ENCODE measurements at places on chromosomes 7 and 10.

- no peak overlapping the region for H3K27ac ChIP-seq
- no peaks in the 10 kb centered on the region for H3K27me3 ChIP-seq
- no peaks in the 10 kb centered on the region for H3K36me3 ChIP-seq
- no peak for DNase-seq
- no peak overlapping the region for H3K4me3 ChIP-seq
These were observed 93.9 kb upstream of the AGR3 start for GRCh38 chr7:16975712-16976111.

GRCh38 chr10:11431216-11431555 is 180.3 kb downstream of the USP6NL start:
- DNase-seq: no peak
- H3K27ac ChIP-seq: no peak overlapping the region
- no peak overlapping the region for H3K4me3 ChIP-seq

- H3K27ac ChIP-seq: no peak overlapping the region
- DNase-seq: no peak
- peaks cover 11% of the 10 kb centered on the region for H3K4me1 ChIP-seq
- no peak overlapping the region for H3K4me3 ChIP-seq
- H3K36me3 ChIP-seq: peaks cover 30% of the 10 kb centered on the region
- H3K27me3 ChIP-seq: no peaks in the 10 kb centered on the region
These were observed 63.0 kb downstream of the KIAA1549 start for GRCh38 chr7:138918176-138918575.

DNA sequence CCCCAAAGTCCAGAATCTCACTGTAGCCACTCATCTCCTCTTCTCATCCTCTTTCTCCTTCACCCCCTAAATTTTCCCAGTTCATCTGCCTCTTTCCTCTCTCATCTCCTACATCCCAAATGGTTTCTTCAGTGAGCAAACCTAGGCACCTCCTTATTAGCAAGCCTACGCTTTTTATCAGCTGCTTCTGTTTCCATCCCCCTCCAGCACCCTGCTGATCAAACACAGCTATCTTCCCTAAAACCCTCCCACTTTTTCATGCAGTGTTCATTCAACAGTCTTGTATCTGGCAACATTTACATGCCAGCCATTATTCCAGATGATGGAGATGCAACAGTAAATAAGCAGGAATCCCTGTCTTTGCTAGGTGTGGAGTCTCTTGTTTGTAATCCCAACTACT is 3.3 kb upstream of the ABRAXAS2 start:
- no peak overlapping the region for H3K27ac ChIP-seq
- DNase-seq: no peak
- peaks cover 12% of the 10 kb centered on the region for H3K27me3 ChIP-seq
- H3K36me3 ChIP-seq: no peaks in the 10 kb centered on the region
- peaks cover 13% of the 10 kb centered on the region for H3K4me1 ChIP-seq
- no peak overlapping the region for H3K4me3 ChIP-seq

GRCh38 chr10:123359539-123359938 is 205.3 kb downstream of the BUB3 start:
- no peak for DNase-seq
- peaks cover 3% of the 10 kb centered on the region for H3K27me3 ChIP-seq
- no peaks in the 10 kb centered on the region for H3K4me1 ChIP-seq
- no peak overlapping the region for H3K27ac ChIP-seq
- H3K4me3 ChIP-seq: no peak overlapping the region

DNA sequence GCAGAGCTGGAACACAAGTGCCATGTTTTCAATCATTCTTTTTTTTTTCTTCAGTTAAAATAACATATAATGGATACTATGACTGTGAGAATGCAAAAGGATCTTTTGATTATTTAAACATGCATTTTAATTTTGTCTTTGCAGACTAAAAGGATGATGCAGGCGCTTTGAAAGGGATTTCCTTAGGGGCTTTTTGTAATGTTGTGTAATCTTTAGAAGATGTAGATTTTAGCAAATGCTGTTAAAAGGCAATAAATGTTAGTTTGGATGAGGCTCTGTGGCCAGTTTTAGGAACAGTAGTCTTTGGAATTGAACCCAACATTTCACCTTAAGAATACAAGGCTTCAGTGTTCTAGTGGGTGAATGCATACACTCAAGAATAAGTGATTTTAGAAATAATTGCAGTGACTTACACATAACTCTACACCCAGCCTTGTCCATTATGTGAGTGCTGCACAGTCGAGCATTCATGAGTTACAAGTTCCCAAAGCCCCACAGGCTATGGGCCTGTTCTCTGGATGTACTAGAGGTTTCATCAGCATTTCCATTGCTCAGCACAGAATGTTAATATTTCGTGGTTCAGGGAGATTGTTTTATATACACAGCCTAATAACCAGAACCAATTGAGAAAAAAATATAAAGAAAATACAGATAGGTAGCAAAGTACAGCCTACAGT is 11.6 kb downstream of the PAPSS2 start:
- H3K4me1 ChIP-seq: peaks cover 10% of the 10 kb centered on the region
- peaks cover 4% of the 10 kb centered on the region for H3K27me3 ChIP-seq
- no peak overlapping the region for H3K27ac ChIP-seq
- no peaks in the 10 kb centered on the region for H3K36me3 ChIP-seq

DNA sequence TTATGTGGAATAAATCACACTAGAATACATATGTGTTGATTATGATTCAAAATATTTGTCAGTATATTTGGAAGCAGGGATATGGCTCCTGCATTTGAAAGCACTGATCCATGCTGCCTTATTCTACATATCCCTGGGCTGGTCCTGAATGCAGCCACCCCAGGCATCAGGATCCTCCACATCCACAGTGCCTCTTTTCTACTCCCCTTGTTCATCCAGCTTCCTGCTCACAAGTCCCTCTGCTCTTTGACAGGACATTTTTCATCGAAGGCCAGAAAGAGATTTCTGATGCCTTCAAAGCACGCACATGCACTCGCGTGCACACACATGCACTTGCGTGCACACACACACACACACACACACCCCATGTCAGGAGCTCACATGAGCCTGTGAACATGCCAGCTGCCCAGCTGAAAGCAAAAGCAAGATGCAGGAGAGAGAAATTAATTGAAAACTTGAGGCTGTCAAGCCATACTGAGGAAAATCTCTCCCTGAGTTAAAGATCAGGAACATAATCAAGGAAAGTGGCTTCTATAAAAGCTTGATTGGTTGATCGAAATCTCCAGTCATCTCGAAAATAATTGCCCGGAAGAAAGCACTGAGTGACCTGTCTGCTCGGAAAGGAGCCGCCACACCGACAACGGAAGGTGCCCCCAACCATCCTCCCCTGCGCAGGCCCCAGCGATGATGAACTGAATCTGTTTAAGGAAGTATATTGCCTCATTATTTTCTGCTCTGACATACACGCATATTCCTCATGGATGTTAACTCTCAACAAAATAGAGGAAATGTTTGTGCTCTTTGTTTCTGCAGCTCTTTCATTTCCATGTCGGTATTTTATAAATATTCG is 104.0 kb upstream of the ARID5B start:
- H3K4me3 ChIP-seq: no peak overlapping the region
- H3K4me1 ChIP-seq: no peaks in the 10 kb centered on the region
- H3K27ac ChIP-seq: no peak overlapping the region
- no peaks in the 10 kb centered on the region for H3K27me3 ChIP-seq
- no peaks in the 10 kb centered on the region for H3K36me3 ChIP-seq
- no peak for DNase-seq

GRCh38 chr10:15367296-15368085 is 3.6 kb downstream of the FAM171A1 start:
- H3K27ac ChIP-seq: no peak overlapping the region
- peaks cover 9% of the 10 kb centered on the region for H3K27me3 ChIP-seq
- no peak overlapping the region for H3K4me3 ChIP-seq
- peaks cover 22% of the 10 kb centered on the region for H3K4me1 ChIP-seq

DNA sequence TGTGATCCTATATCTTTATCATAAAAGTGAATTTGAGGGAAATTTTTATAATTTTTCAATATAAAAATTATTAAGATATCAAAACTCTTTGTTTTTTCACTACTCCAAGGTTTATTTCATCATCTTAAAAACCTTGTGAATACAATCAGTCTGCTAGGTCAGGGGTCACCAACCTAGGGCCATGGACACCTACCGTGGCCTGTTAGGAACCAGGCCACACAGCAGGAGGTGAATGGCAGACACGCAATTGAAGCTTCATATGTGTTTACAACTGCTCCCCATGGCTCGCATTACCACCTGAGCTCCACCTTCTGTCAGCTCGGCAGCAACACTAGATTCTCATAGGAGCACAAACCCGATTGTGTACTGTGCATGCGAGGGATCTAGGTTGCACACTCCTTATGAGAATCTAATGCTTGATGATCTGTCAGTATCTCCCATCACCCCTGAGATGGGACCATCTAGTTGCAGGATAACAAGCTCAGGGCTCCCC is 271.2 kb upstream of the C7orf33 start:
- no peak overlapping the region for H3K27ac ChIP-seq
- H3K36me3 ChIP-seq: no peaks in the 10 kb centered on the region
- DNase-seq: no peak

DNA sequence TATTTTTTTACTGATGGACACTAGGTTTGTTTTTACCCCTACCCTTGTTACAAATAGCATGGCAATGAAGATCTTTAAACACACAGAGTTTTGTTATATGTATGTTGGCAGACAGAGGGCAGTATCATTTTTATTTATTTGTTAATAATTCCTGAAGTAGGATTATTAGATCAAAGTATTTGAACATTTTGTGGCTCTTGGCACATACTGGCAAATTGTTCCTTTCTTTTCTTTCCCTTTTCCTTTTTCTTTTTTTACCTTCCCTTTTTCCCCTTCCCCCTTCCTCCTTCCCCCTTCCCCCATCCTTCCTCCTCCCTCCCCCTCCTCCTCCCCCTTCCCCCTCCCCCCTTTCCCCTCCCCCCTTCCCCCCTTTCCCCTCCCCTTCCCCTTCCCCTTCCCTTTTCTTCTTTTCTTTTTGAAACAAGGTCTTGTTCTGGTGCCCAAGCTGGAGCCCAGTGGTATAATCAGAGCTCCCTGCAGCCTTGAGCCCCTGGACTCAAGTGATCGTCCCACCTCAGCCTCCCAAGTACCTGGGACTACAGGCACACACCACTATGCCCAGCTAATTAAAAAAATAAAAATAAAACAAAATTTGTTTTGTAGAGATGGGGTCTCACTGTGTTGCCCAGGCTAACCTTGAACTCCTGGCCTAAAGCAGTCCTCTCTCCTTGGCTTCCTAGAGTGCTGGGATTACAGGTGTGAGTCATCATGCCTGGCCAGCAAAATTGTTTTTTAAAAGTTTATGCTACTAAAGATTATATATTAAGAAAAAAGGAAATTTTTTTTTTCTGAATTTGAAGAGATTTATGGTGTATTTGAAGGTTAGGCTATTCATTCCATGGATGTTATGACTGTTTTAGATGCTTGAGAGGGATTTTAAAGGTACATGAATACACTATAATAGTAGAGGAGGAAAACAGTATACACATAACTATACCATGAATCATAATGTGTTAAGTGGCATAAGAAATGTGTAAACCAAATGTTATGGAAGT is 39.3 kb downstream of the SEPTIN7 start:
- no peaks in the 10 kb centered on the region for H3K4me1 ChIP-seq
- no peak overlapping the region for H3K27ac ChIP-seq

DNA sequence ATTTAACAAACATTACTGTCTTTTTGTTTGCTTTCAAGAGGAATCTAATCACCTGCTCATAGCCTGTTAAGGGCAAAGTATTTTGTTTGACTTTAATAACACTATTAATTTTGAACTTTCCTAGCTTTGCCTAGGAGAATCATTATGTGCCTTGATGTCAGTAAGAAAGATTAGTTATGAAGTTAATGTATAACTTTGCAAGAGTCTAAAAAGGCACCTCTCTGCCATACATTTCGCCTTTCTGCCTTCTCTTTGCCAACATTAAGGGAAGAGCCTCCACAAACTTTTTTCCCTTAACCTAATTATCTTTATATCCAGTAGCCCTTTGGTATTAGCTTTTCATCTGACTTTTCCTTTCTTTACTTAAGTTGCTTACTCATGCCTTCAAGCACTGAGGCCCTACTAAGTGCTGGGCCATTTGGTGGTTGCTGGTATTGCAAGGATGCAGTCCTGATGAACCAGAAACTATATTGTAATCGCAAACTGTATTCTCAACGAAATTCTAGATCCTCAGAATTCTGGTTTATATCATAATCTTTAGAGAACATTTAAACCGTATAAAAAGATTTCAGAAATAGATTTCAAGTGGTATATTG is 108.5 kb downstream of the SND1 start:
- no peak for DNase-seq
- H3K4me1 ChIP-seq: peaks cover 22% of the 10 kb centered on the region
- no peaks in the 10 kb centered on the region for H3K27me3 ChIP-seq
- no peaks in the 10 kb centered on the region for H3K36me3 ChIP-seq

GRCh38 chr10:77533887-77534278 is 103.7 kb downstream of the KCNMA1 start:
- H3K27me3 ChIP-seq: peaks cover 2% of the 10 kb centered on the region
- no peaks in the 10 kb centered on the region for H3K36me3 ChIP-seq
- peaks cover 6% of the 10 kb centered on the region for H3K4me1 ChIP-seq
- no peak for DNase-seq
- no peak overlapping the region for H3K27ac ChIP-seq

GRCh38 chr7:108839076-108839475 is 269.4 kb downstream of the DNAJB9 start:
- no peak overlapping the region for H3K27ac ChIP-seq
- H3K27me3 ChIP-seq: no peaks in the 10 kb centered on the region
- H3K4me1 ChIP-seq: no peaks in the 10 kb centered on the region

DNA sequence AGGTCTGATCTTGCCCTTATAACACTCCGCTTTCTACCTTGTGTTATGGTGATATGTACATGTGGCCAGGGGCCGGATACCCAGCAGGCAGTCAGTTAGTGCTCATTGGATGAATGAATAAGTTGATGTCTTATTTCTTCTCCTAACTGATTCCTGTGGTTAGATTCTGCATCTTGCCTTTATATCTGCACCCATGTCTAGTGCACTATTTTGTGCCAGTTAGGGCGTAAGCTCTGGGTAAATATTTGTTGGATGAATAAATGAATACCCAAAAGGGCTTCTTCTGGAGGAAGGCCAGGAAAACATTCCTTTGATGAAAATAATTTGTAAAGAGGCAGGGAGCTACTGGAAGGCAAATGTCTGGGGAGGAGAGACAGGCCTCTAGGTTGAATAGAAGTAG is 148.2 kb downstream of the CHN2 start:
- H3K4me3 ChIP-seq: no peak overlapping the region
- no peaks in the 10 kb centered on the region for H3K27me3 ChIP-seq
- no peak overlapping the region for H3K27ac ChIP-seq
- DNase-seq: no peak
- no peaks in the 10 kb centered on the region for H3K36me3 ChIP-seq

GRCh38 chr7:148306759-148307158 is 283.8 kb upstream of the C7orf33 start:
- peaks cover 26% of the 10 kb centered on the region for H3K4me1 ChIP-seq
- H3K4me3 ChIP-seq: no peak overlapping the region
- peaks cover 13% of the 10 kb centered on the region for H3K27me3 ChIP-seq
- DNase-seq: no peak
- peaks cover 5% of the 10 kb centered on the region for H3K36me3 ChIP-seq

- H3K36me3 ChIP-seq: no peaks in the 10 kb centered on the region
- H3K27ac ChIP-seq: no peak overlapping the region
- peaks cover 4% of the 10 kb centered on the region for H3K27me3 ChIP-seq
- DNase-seq: no peak
- no peak overlapping the region for H3K4me3 ChIP-seq
These were observed 30.8 kb upstream of the EMX2 start for GRCh38 chr10:117511601-117512390.
